ENCODE measurements at places on chromosomes 5 and 9.

- no peak for DNase-seq
Measured at GRCh38 chr9:92978345-92978875, 31.1 kb downstream of the FGD3 start.

GRCh38 chr5:57494104-57495098, 11.8 kb upstream of the ACTBL2 start:
- DNase-seq = no peak

DNA sequence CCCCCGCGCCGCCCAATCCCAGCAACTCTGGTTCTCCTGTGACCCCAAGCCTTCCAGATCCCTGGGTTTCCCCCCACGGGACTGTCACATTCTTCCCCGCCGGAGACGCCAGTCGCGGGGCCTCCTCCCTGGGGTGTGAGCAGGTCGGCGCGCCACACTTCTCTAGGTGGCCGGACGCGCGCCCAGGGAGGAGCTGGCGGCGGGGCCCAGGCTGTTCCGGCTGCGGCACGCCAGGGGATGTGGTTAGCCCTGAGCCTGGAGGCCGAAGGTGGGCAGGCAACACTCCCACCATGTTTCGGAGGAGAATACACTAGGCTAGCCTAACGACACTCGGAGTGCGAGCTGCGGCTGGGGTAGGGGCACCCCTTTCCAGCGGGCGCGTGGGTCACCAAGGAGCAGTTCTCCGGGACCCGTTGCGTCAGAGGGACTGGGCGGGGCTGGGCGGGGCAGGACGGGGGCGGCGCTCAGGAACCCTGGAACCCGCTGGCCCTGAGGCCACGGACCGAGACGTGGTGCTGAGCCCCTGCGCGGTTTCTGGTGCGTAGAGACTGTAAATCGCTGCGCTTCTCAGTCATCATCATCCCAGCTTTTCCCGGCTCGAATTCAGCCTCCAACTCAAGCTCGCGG, at the start of gene SLC27A6:
Gene SLC27A6 (plus strand): TSS at position 478 of the 627 bp plus-strand sequence. CDS start 650 bp downstream, outside the sequence.
- DNase-seq = no peak

- no peak for DNase-seq
Measured at GRCh38 chr9:125996791-125997190, 249.6 kb downstream of the PBX3 start.

DNA sequence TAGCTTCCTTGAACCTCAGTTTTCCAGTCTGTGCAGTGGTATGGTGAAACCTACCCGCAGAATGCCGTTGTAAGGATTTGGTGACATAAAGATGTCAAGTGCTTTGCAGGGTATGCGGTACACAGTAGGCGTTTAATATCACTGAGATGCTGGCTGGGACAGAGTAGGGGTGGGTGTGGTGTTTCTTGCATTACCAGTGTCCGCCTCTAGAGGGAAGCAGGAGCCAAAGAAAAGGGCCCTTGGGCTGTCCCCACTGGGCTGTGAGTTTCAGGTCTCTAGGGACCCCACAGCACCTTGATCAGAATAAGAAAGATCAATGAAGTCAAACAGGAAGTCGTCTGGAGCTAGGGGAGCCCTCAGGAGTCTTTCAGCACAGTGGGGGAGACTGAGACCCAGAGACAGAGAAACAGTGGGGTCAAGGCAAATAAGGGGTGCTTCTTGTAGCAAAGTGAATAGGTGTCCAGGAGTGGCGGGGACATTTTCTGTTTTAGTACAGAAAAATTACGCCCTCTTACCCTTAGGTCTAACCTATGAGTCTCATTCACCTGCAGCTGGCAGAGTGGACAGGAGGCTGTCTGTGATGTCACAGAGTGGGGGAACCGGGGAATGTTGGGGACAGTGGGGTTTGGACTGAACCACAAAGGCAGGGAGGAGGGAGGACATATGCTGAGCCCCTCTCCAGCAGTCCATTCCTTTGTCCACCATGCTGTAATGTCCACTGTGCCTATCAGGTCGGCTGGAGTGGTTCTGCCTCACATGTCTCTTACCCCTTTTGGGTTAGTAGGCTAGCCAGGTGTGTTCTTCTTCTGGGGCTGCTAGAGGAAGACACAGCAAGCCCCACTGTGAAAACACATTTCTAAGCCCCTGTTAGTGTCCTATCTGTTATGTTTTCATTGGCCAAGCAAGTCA, 4.7 kb upstream of the TEX53 start:
- peak; percentile 52 for DNase-seq

DNA sequence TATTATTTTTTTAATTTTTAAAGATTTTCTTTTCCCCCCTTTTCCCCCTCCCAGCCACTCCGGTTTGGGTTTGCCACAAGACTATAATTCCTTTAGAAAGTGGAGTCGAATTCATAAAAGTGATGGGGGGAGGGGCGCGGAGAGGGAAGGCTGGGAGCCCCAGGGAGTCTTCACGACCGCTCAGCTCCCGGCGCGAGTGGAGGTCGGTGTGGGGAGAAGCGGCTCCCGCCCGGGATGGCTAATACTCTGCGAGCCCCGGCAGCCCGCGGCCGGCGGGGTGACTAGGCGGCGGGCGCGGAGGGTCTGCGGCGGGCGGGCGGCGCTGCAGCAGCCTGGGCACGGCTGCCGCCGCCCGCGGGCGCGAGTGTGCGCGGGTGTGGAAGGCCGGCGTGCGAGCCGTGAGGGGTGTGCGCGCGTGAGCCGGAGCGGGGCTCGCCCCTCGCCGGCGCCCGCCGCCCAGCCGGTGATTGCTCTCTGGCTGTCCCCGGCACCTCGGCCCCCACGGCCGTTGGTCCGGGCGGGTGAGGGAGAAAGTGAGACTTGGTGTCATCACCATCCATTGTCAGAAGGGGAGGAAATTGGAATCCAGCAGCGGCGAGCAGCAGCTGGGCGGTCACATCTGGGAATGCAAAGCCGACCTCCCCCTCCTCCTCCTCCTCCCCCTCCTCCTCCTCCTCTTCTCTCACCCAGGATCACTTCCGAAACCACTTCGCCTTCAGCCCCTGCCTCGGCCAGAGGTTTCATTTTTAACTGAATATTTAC, at the start of gene PARP8:
Gene PARP8 (plus strand): TSS at position 377 of the 762 bp plus-strand sequence. CDS start 459 bp downstream, outside the sequence.
- peak; percentile 20 for DNase-seq

- no peak for DNase-seq
Measured at GRCh38 chr5:51034222-51034901, 348.9 kb upstream of the ISL1 start.

- no peak for DNase-seq
Measured at GRCh38 chr9:103323699-103324098, 328.6 kb downstream of the CYLC2 start.

- no peak for DNase-seq
Measured at GRCh38 chr5:129114539-129115193, 20.1 kb downstream of the ISOC1 start.

GRCh38 chr5:6274846-6275543, 103.4 kb downstream of the MED10 start:
- no peak for DNase-seq

GRCh38 chr9:129716091-129716490, 36.8 kb downstream of the PTGES start:
- no peak for DNase-seq

GRCh38 chr9:90147426-90147825, 495.2 kb downstream of the DIRAS2 start:
- no peak for DNase-seq

GRCh38 chr5:83474161-83474796, 2.7 kb downstream of the VCAN start:
- peak; percentile 37 for DNase-seq

DNA sequence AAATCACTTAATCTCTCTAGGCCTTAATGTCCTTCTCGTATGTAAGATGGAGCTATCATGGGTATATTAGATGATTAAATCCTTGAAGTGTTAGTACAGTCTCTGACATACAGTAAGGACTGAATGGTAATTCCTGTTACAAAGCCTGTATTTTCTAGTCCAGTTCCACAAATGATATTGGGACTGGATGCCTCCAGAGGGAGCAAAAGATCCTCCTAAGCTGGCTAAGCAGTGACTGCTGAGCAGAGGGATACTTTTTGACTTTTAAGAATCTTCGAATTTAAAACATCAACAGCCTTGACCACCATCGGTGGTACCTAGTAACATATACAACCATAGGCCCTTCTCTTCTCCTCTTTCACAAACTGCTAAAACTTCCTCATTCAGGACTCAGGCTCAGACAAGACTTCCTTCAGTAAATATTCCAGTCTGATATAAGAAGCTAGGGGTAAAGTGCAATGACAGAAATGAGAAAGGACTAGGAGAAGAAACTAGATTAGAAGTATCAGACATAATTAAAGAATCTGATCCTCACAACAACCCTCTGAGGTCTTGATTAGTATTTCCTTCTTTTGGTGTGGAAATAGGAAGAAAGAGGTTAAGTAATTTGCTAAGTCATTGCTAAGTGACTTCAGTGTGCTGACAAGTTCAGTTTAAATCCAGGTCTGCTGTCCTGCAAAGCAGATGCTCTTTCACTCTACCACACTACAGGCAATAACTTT, 13.9 kb downstream of the PTAR1 start:
- peak; percentile 33 for DNase-seq

GRCh38 chr5:160036243-160036642, 27.3 kb downstream of the TTC1 start:
- no peak for DNase-seq

DNA sequence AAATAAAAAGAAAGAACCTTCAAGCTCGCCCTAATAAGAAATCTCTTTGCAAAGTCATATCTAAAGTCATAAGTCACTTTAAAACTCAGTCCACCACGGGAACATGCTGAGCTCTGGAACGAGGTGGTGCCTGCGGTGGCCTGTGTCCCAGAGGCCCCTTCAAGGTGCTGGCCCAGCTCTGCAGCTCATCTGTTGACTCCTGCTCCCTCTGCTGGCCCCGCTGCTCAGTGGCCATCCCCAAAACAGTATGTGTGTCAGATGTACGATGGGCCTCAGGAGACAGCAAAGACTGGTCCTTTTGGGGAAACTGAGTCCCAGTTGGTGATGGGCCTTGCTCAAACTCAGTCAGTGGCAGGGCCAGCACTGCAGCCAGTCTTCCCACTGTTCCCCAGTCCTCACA, 22.8 kb upstream of the FOXB2 start:
- DNase-seq = peak; percentile 24

GRCh38 chr9:94084314-94084713, at the start of gene PTPDC1:
PTPDC1 (plus strand) TSS chr9:94084464; CDS start chr9:94084531, 67 bp downstream.
- DNase-seq = peak; percentile 76

DNA sequence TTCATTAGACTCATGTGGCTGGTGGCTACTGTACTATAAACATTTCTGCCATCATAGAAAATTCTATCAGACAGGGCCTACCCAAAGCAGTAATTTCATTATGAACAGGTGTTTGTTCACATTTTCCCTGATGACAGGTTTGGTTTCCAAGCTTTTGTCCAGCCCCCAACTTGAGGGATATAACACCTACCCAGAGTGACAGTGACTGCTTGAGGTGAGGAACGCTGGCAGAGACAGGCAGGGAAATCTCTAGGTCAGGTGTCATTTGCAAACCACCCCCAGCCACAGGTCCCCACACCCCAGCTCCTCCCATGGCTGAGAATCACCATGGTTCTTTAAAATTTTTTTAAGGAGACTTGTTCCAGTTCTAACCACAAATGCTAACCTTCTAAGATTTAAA, 25.5 kb downstream of the GOLM1 start:
- DNase-seq = no peak

GRCh38 chr5:6118691-6119090, 259.7 kb downstream of the MED10 start:
- DNase-seq = no peak

DNA sequence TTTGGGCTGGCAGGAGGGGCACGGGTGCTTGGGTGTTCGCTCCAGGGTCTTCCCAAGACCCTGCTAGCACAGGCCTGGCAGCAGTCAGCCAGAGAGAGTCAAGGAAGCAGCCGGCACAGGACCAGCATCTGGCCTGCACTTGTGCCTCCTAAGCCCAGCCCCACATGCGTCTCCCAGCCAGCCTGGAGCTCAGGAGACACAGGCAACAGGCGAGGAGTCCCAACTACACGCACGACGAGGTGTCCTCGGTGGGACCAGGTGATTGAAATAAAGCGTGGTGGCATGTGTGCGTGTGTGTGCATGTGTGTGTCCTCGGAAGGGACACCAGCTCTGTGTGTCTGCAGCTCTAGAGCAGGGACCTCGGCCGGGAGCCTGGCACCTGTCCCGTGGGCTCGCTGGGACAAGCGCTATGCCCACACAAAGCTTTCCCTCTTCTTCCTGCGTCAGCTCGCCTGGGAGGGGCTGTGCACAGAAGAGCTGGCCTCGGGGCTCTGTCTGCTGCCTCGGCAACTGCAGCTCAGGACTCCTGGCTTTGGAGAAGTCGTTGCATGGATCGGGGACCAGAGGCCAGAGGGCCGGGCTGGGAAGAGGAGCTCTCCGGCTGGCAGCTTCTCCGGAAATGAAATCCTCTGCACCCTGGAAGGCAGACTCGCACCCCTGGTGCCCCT, 14.7 kb upstream of the SLC9A3 start:
- DNase-seq = no peak

DNA sequence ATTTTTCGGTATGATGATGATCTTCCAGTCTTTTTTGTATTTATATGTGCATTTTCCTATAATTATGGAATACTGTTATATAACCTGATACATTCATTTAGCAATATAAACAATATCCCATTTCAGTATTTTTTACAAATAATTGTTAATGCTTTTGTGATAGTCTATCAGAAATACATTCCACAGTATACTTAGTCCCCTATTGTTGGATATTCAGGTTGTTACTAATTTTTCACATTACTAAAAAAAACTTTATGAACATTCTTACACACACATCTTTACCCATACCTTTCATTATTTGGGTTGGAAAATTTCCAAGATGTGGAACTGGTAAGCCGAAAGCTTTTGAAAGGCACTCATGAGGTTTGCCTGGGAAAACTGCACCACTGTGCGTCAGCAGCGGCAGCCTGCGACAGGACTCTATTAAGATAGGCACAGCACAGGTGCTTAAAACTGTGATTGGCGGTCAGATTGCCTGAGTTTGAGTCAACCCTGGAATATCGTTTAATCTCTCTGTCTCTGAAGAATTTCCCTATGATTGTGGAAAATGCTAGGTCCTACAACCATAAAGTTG, 147.5 kb upstream of the ERCC6L2 start:
- no peak for DNase-seq

DNA sequence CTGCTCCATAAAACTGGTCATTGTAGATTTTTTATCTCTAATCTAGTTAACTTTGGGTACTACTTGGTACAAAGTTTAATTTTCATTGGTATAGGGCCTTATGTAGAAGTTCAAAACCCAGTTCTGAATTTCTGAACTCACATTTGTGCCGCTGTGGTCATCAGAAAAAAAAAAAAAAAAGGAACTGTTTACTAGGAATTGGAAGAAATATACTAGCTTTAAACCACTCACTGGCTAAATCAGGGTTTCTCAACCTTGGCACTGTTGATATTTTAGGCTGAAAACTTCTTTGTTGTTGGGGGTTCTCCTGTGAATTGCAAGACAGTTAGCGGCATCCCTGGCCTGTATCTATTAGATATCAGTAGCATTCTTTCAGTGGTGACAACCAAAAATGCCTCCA, 4.1 kb upstream of the ZFYVE16 start:
- DNase-seq = no peak

DNA sequence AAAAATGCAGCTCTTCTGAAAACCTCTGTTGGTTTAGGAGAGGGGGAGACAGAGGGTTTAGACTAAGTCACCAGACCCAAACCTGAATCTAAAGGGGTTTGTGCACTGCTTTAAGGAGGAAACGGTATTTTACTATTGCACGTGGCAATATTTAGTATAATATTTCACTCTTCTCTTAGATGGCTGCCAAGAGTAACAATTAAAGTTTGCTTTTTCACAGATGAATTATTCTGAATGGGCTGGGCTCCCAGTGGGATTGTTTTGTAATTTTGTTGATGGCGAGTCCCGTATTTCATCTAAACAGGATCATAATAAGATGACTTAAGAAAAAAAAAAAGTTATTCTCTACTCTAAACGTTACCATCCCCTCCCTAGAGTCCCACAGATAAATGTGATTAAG, 245.4 kb downstream of the PCSK5 start:
- DNase-seq = no peak
